ENCODE measurements at places on chromosomes 4 and X.

- DNase-seq = no peak
These were observed 9.3 kb downstream of the C4orf54 start for GRCh38 chr4:99648321-99648720.

DNA sequence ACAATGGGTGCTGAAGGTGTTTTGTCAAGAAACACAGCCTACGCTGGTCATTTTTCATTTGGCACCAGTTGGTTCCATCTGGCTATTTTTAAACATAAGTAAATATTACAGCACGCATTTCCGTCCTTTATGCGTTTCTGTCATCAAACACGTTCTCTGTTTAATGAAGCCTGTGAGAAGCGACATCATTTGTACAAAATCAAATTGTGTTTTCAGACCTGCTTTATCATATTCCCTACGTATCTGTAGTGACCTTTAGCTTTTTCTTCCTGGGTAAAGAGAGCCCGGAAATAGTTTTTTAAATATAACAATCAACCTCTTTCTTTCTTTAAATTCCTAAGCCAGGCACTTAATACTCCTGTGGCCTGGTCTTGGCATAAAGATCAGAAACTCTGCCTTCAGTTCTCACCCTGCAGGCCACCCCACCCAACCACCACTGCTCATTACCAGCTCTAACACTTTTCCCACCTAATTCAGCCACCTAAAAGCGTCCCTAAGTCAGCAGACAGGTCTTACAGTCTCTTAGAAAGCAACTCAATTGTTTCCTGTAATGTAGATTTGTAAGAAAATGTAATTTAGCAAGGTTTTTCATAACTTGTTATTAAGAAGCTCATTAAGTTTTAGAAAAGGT lies 30.4 kb downstream of the ACSL1 start:
- no peak for DNase-seq

GRCh38 chr4:153945704-153946103 lies 156.8 kb upstream of the SFRP2 start:
- no peak for DNase-seq

- no peak for DNase-seq
These were observed 176.0 kb downstream of the MGST2 start for GRCh38 chr4:139841464-139842195.

DNA sequence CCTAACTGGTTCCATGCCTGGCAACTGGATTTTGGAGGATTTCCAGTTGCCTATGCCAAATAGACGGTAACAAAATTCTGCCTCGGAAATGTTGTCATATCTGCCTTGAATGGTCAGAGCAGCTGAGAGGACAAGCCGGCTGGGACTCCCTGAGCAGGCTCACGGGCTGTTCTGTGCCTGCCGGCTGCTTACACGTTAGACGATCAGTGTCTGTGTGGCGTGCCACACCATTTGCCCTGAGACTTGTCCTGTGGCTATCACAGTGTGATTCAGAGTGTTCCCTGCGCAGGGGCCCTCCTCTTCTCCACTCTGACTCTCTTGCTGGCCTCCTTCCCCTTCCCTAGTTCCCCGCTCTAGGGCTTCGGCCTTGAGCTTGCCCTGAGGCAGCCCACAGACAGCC lies 42.4 kb downstream of the RAI2 start:
- no peak for DNase-seq

GRCh38 chr4:11155208-11155867 lies 273.4 kb downstream of the HS3ST1 start:
- DNase-seq = no peak

All from GM19239 (cell line).